ENCODE measurements at places on chromosomes 2 and 18. TPM values are rescaled to one million over a fixed set of nuclear protein-coding genes. Genes with fewer than 3 reads are reported as not detected.
A peak's percentile ranks its signal among the peaks of the same experiment; 100 is the strongest.

GRCh38 chr18:5895876-5896740 lies 786 bp upstream of the TMEM200C start:
- H3K4me3 ChIP-seq, result peak overlapping the region; percentile 60
- H3K27me3 ChIP-seq, result peaks cover 14% of the 10 kb centered on the region
- peak; percentile 59 for DNase-seq
- no peaks in the 10 kb centered on the region for H3K36me3 ChIP-seq
- peaks cover 10% of the 10 kb centered on the region for H3K4me1 ChIP-seq
- H3K27ac ChIP-seq, result peak overlapping the region; percentile 56

GRCh38 chr18:1483385-1483784 lies 578.7 kb downstream of the ADCYAP1 start:
- no peaks in the 10 kb centered on the region for H3K36me3 ChIP-seq
- no peak for DNase-seq
- no peaks in the 10 kb centered on the region for H3K4me1 ChIP-seq
- no peak overlapping the region for H3K27ac ChIP-seq

- no peak for DNase-seq
- H3K36me3 ChIP-seq, result no peaks in the 10 kb centered on the region
- no peaks in the 10 kb centered on the region for H3K27me3 ChIP-seq
- H3K4me3 ChIP-seq, result no peak overlapping the region
These were observed 57.3 kb upstream of the ALPP start for GRCh38 chr2:232321156-232321816.

GRCh38 chr18:36594621-36595020 lies 234.2 kb downstream of the TPGS2 start:
- no peaks in the 10 kb centered on the region for H3K36me3 ChIP-seq
- peaks cover 27% of the 10 kb centered on the region for H3K4me1 ChIP-seq
- DNase-seq, result no peak
- H3K27ac ChIP-seq, result no peak overlapping the region

DNA sequence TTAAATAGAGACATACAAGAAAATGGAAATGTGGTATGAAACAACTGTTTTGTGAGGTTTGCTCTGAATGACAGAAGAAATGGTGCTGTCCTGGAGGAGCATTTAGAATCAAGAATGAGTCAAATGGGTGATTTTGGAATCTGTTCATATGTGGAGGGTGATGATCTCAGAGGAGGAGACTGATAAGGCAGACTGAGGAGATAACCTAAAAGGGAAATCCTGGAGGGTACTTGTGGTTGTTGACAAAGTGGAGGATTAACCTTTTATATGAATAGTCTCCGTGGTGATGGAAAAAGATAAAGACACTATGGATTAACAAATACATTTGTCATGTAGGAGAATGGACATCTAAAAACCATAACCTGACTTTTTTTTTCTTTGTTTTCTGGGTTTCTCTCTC lies 74.1 kb downstream of the MMADHC start:
- no peak overlapping the region for H3K4me3 ChIP-seq
- DNase-seq, result no peak
- H3K36me3 ChIP-seq, result no peaks in the 10 kb centered on the region
- H3K4me1 ChIP-seq, result no peaks in the 10 kb centered on the region

DNA sequence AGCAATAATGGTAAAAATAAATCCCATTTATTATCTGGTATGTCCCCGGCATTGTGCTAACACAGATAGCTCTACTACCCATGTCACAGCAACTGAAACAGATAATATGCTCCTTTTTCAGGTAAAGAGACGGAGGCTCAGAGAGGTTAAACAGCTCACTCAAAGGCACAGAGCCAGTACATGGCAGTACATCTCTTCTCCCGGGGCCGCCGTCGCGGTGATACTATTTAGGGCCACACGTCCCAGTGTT lies 693 bp upstream of the PDK1 start:
- H3K4me3 ChIP-seq, result peak overlapping the region; percentile 82
- H3K27me3 ChIP-seq, result no peaks in the 10 kb centered on the region
- peak overlapping the region; percentile 87 for H3K27ac ChIP-seq
- H3K36me3 ChIP-seq, result no peaks in the 10 kb centered on the region
- DNase-seq, result no peak

- no peak overlapping the region for H3K27ac ChIP-seq
- H3K4me1 ChIP-seq, result no peaks in the 10 kb centered on the region
- no peak for DNase-seq
- no peaks in the 10 kb centered on the region for H3K36me3 ChIP-seq
These were observed 78.7 kb downstream of the MYCN start for GRCh38 chr2:16019060-16019480.

DNA sequence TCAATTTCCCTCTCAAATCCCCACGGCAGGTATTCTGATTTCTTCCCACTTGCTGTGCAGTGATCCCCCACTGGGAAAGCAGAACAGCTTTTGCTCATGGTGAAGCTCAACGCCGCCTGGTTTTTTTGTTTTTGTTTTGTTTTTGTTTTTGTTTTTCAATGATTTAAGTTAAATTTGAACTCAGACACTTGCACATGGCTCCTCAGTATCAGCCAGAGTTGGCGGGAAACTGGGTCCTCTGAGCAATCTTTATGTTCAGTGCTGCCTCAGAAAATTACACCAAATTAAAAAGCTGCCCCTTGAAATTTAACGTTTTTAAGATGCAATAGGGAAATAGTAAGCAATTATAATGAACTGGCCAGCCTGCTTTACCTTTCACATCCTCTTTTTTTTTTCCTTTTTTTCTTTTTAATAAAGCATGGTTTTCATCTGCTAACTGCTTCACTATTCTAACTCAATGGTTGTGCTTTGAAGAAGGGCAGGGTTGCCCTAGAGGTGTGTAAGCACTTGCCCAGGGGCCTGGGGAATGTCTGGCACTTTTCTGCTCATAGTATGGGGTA lies 277.0 kb upstream of the HNRNPA3 start:
- no peaks in the 10 kb centered on the region for H3K4me1 ChIP-seq

DNA sequence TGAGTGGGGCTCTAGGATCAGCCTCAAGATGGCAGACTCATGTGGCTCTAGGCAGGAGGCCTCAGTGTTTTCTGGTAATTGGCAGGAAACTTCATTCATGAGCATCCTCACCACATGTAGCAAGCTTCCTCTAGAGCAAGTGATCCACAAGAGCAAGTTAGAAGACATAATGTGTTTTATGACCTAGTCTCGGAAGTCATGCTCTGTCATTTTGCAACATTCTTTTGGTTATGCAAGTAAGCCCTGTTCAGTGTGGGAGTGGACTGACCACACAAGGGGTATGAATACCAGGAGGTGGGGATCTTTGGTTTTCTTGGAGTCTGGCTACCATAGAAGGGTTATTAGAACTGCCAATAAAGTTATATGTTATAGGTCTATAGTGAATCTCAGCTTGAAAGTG lies 66.8 kb upstream of the STK39 start:
- H3K4me3 ChIP-seq, result no peak overlapping the region
- no peaks in the 10 kb centered on the region for H3K4me1 ChIP-seq
- no peaks in the 10 kb centered on the region for H3K36me3 ChIP-seq
- DNase-seq, result no peak

DNA sequence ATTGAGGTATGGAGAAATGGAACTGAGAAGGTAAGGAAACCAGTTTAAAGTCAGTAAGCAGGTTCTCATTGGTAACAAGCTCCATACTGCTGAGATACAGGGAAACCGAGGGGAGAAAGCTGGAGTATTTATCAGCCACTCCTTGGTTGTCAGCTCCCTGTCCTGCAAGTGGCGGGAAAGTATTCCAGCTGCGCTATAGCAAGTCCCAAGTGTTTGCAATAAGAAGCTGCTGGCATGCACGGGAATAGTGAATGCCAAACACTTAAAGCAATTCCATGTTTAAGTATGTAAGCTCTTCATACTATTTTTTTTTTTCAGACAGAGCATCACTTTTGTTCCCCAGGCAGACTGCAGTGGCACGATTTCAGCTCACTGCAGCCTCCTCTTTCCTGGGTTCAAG lies 1601.1 kb downstream of the SUCLG1 start:
- no peaks in the 10 kb centered on the region for H3K27me3 ChIP-seq
- no peak overlapping the region for H3K4me3 ChIP-seq
- no peak overlapping the region for H3K27ac ChIP-seq
- no peaks in the 10 kb centered on the region for H3K36me3 ChIP-seq

- no peaks in the 10 kb centered on the region for H3K27me3 ChIP-seq
- H3K4me1 ChIP-seq, result no peaks in the 10 kb centered on the region
- no peak overlapping the region for H3K27ac ChIP-seq
- no peaks in the 10 kb centered on the region for H3K36me3 ChIP-seq
- DNase-seq, result no peak
These were observed 26.6 kb upstream of the NAPG start for GRCh38 chr18:10499230-10499629.

GRCh38 chr2:2735041-2735440 lies 404.0 kb upstream of the MYT1L start:
- no peaks in the 10 kb centered on the region for H3K36me3 ChIP-seq
- H3K27me3 ChIP-seq, result no peaks in the 10 kb centered on the region
- no peak overlapping the region for H3K27ac ChIP-seq
- H3K4me1 ChIP-seq, result no peaks in the 10 kb centered on the region

GRCh38 chr2:29187926-29188325 lies 72.7 kb downstream of the CLIP4 start:
- no peak overlapping the region for H3K4me3 ChIP-seq
- peaks cover 5% of the 10 kb centered on the region for H3K36me3 ChIP-seq
- peaks cover 9% of the 10 kb centered on the region for H3K4me1 ChIP-seq
- H3K27me3 ChIP-seq, result no peaks in the 10 kb centered on the region

- DNase-seq, result no peak
- no peak overlapping the region for H3K4me3 ChIP-seq
- H3K36me3 ChIP-seq, result no peaks in the 10 kb centered on the region
- no peak overlapping the region for H3K27ac ChIP-seq
These were observed 47.5 kb downstream of the MARCO start for GRCh38 chr2:118989481-118989880.

DNA sequence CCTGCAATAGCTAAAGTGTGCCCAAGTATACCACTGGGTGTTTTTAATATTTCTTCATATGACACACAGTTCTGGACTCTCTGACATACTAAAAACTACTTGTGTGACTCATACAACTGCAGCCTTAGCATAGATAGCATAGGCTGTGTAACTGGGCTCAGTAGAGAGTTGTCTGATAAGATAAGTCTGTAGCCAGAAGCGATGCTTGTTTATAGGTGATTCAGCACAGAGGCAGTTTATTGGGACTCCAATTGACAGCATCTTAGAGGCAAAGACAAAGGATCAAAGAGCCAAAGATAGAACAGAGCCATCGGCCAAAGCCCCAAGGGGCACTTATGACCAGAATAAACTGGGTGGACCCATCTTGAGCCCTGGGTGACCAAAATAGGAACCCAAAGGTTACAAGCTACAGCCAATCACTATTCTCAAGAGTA lies 42.3 kb downstream of the AAK1 start:
- no peaks in the 10 kb centered on the region for H3K27me3 ChIP-seq
- H3K4me1 ChIP-seq, result peaks cover 7% of the 10 kb centered on the region
- no peak overlapping the region for H3K27ac ChIP-seq
- peak; percentile 95 for DNase-seq
- no peak overlapping the region for H3K4me3 ChIP-seq

GRCh38 chr18:57959278-57959677 lies 84.7 kb upstream of the NEDD4L start:
- H3K27me3 ChIP-seq, result peaks cover 6% of the 10 kb centered on the region
- H3K4me3 ChIP-seq, result no peak overlapping the region
- no peaks in the 10 kb centered on the region for H3K36me3 ChIP-seq

DNA sequence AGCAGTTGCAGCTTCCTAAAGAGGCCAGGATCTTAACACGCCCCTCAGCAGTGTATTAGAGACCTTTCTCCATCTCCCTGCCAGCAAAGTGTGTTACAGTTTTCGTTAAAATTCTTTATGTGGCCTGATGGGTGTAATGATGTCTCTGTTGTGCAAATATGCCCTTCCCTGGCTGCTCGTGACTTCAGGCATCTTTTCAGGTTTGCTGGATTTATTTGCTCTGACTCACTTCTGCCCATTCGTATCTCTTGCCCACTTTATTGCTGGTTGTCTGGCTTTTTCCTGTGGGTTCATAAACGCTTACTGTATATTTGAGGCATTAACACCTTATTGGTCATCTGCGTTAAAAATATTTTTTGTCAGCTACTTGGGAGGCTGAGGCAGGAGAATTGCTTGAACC lies 134.5 kb downstream of the ASB1 start:
- DNase-seq, result peak; percentile 3
- no peak overlapping the region for H3K4me3 ChIP-seq
- no peaks in the 10 kb centered on the region for H3K4me1 ChIP-seq
- no peaks in the 10 kb centered on the region for H3K27me3 ChIP-seq
- H3K36me3 ChIP-seq, result no peaks in the 10 kb centered on the region

GRCh38 chr2:36918307-36918706 lies 48.0 kb downstream of the STRN start:
- H3K27ac ChIP-seq, result no peak overlapping the region
- DNase-seq, result no peak
- H3K4me1 ChIP-seq, result peaks cover under 1% of the 10 kb centered on the region
- H3K4me3 ChIP-seq, result no peak overlapping the region
- H3K36me3 ChIP-seq, result peaks cover 2% of the 10 kb centered on the region

GRCh38 chr2:31109633-31110192 lies 28.5 kb downstream of the GALNT14 start:
- H3K36me3 ChIP-seq, result no peaks in the 10 kb centered on the region
- H3K4me3 ChIP-seq, result no peak overlapping the region
- DNase-seq, result no peak
- no peaks in the 10 kb centered on the region for H3K27me3 ChIP-seq
- no peaks in the 10 kb centered on the region for H3K4me1 ChIP-seq

GRCh38 chr2:136932700-136933099 lies 167.4 kb downstream of the THSD7B start:
- H3K4me3 ChIP-seq, result no peak overlapping the region
- DNase-seq, result no peak
- H3K27ac ChIP-seq, result no peak overlapping the region

ABCG8 gene
- total RNA-seq, result not detected

TWIST2 gene
- 2.5 TPM for total RNA-seq

RGPD4 gene
- total RNA-seq, result not detected

FOXD4L1 gene
- total RNA-seq, result not detected

EPHA4 gene
- total RNA-seq, result 30.1 TPM

RASGRP3 gene
- 2.0 TPM for total RNA-seq

TP53I3 gene
- total RNA-seq, result 93.2 TPM

CCNT2 gene
- 33.2 TPM for total RNA-seq
